ENCODE measurements at places on chromosomes 3 and 15.

DNA sequence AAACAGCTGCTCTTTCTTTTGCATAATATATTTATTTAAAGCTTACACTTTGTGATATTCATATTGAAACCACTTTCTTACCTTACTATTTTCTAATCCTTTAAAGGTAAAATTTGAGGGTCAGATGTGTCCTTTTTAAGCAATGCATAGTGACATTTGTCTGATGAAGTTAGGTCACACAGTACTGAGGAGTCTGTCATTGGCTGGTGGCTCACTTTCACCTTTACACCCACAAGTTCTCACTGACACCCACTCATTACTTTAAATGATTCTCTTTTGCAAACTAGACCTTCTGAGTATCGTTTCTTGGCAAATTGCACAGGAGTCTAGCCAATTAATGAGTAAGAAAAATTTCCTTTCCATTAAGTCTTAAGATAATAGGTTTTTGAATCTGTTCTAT lies 758.3 kb upstream of the ARPP21 start:
- DNase-seq, result no peak

- no peak for DNase-seq
These were observed 13.5 kb downstream of the ZNF774 start for GRCh38 chr15:90365414-90366055.

DNA sequence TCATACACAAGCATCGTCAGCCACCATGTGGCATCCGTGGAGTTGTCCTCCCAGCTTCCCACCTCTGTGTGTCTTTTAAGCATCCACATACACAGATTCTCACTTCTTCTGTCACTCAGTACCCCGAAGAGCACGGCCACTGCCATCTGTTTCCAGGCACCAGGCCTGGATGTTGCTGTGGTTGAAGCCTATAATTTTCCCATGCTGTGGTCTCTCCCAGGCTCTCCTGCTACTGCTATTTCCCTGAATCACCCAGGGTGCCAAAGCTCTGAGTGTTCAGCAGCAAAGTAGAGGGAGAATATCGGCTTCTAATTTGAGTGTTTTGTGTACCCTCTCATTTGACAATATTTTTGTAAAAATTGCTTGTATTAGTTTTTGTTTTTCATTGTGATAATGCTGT lies 265.7 kb downstream of the DIPK2A start:
- no peak for DNase-seq

DNA sequence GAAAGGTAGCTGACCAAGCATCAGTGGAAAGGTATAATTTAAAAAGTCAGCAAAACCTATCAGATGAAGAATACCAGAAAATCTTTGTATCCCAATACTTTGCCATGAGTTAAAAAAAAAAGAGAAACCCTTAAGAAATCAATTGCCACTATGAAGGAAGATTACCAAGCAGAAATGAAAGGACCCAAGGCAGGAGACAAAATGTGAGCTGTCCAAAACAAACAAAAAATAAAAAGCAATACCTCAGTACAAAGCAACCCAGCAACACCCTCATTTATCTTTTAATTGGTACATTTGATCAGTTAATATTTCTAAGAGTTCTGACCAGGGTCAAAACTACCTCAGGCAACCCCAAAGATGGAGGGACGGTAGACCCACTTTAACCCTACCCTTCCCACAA lies 65.3 kb downstream of the MOBP start:
- DNase-seq, result no peak

- no peak for DNase-seq
These were observed 212.0 kb upstream of the ALCAM start for GRCh38 chr3:105154692-105155091.

- no peak for DNase-seq
These were observed 25.8 kb downstream of the RPSA start for GRCh38 chr3:39432342-39432741.

GRCh38 chr3:134064081-134064480 lies 34.4 kb upstream of the SLCO2A1 start:
- DNase-seq, result no peak

DNA sequence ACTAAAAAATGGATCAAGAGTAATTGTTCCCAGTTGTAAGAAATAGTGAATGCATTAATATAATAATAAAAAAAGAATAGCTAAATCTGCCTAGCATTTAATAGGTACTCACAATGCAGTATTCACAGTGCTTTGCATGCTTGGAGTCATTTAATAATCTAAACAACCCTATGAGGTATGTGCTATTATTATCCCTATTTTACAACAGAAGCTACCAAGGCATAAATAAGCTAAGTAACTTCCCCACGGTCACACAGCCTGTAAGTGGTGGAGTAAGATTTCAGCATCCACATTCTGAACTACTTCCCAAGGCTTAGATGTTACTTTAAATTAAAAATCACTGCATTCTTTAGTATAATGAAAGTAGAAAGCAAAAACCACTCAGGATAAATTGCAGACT lies 102.9 kb downstream of the PLCH1 start:
- DNase-seq, result no peak

DNA sequence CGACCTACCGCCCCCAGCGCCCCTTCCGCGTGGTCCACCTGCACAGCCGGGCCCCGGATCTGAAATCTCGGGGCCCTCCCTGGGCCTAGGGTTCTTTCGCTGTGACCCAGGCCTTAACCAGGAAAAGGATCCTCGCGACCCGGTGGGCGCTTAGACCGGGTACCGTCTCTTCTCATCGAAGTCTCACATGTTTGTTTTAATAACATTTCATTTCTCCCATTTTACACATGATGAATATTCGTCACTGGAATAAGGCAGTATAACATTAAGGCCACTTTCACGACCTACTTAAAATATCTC lies 277 bp upstream of the DALRD3 start:
- DNase-seq, result no peak

GRCh38 chr3:156770699-156771414 lies 55.3 kb upstream of the LEKR1 start:
- DNase-seq, result no peak

GRCh38 chr3:193452338-193452737 lies 73.8 kb upstream of the ATP13A5 start:
- DNase-seq, result no peak

DNA sequence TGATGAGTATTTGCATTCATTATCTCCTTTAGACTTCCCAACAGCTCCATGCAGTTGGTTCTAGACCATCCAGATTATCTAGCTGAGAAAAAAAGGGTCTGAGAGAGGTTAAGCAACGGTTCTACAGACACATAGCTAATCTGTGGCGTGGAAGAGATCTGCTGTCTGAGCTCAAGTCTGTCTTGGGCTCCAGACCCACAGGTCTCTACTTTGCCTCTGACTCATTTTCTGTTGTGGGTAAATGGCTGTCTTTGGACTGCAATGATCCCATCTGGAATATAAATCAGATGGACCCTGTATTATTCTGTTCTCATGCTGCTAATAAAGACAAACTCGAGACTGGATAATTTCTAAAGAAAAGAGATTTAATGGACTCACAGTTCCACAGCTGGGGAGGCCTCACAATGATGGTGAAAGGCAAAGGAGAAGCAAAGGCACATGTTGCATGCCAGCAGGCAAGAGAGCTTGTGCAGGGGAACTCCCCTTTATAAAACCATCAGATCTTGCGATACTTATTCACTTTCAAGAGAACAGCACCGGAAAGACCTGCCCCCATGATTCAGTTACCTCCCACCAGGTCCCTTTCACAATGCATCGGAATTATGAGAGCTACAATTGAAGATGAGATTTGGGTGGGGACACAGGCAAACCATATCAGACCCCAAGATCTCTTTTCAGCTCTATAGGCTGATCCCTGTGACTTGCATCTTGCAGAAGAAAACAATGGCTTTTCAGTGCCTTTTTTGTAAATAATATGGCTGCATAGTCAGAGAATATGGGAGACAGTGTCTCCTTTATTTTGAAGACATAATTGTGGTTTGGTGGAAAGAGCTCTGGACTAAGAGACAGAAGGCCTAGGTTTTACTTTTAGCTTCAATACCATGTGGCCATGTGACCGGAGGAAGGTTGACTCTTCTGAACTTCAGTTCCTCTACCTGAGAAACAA lies 24.7 kb downstream of the CEMIP start:
- DNase-seq, result no peak

- DNase-seq, result no peak
These were observed 413.4 kb downstream of the MAGI1 start for GRCh38 chr3:65625305-65625704.

GRCh38 chr15:60774829-60775463 lies 296.0 kb upstream of the ICE2 start:
- DNase-seq, result no peak

- DNase-seq, result no peak
These were observed 3.6 kb upstream of the CHD2 start for GRCh38 chr15:92896561-92896960.

DNA sequence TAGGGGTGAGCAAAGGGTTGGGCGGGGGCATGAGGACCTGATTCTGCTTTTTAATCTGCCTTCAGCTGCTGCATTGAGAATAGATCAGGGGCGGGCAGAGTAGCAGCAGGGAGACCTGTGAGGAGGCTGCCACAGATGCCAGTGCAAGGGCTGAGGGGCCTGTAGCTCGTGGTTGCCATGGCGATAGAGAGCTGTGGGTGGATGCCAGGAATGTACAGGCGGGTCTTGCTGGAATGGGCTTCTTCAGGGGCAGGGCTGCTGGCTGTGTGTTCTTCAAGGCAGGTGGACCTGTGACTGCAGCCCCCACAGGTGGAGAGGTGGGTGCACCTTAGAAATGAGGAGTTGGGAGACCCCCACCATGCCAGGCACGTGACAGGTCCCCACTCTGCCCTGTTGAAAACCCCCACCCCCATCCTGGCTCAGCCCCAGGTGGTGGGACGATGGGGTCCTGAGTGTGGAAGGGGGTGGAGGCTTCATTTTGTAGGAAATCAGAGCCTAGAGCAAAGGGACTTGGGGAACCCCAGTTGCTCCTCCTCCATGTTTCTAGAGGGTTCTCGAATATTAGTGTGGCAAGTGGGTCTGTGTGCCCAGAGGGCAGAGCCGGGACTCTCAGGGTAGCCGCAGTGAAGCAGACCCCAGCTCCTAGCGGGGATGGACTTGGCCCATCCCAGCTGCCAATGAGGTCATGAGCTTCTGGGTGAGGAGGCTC lies 38.3 kb downstream of the SLC6A6 start:
- DNase-seq, result no peak

DNA sequence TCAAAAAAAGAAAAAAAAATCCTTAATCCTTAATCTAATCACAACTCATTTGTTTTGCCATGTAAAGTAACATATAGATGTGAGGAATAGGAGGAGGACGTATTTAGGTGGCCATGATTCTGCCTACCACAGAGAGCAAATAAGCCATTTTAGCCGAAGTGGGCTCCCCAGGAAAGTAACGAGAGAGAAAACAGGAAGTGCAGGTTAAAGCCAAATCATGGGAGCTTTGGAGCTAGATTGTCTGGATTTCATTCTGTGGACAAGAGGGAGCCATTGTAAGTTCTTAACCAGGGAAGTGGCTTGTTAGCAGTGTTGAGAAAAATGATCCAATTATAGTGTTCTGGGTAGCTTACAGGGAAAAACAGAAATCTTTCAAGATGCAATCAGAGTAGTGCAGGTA lies 9.4 kb downstream of the TMOD2 start:
- no peak for DNase-seq

- peak; percentile 27 for DNase-seq
These were observed 62.3 kb downstream of the UBP1 start for GRCh38 chr3:33377931-33378330.

GRCh38 chr15:90530250-90531051 lies 728 bp downstream of the CRTC3 start:
- no peak for DNase-seq

DNA sequence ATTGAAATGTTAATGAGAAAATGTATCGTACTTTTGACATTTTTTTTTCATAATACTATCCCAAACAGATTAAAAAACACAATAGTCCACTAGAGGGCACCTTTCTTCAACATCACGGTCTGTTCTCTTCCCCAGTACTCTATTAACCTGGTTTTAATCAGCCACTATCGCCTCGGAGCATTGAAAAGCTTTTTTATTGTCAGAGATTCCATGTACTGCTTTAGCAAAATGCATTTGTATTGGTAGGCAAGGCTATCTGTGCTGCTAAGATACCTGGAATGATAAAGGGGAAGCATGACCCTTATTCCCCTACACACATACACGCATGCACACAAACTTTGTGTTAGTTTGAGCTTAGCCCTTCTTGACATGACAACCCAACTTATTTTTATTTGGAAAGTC lies 160.1 kb upstream of the IL12A start:
- DNase-seq, result no peak

- DNase-seq, result no peak
These were observed 25.0 kb upstream of the GOLGA6L2 start for GRCh38 chr15:23472033-23472432.

DNA sequence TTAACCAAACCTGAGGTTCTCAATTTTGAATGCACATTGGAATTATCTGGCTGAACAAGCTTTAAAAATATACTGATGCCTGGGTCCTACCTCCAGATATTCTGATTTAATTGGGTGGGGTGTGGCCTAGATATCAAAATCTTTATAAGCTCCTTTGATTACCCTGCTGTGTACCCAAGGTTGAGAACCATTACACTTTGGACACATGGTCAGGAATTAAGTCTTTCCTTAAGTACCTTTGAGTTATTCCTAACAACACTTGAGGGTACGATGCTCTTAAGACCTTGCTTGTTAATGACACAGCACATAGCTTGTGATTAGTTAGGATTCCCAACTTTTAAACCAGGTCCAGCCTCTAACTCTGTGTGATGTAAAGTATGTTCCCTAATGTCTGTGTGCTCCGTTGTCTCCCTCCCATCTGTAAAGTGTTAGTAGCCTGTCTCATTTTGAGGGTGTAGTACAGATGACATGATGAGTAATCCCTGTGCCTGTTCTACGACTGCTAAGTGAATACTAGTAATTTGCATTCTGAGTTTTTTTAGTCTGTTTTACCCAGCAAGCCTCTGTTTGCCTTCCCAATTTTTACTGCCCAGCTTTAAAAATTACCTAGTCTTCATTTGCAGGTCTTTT lies 154.9 kb downstream of the KLHL25 start:
- DNase-seq, result no peak

DNA sequence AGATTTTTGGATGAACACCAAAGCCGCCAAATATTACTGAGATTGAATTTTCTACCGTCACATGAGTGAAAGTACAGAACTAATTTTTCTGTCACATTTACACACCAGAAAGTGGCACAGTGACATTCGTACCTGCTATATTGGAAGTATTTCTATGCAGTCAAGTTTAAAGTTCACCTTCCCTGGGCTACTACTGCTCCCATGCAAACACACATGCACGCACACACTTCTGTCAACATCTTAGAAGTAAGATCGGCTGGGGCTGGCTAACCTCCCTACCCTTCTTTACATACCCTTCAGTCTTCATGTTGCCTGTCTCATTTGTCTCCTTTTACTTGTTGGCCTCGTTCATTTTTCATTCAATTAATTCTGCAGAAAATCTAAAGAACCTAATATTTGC lies 19.0 kb upstream of the TM4SF1 start:
- no peak for DNase-seq
